Fibroblast of the aortic adventitia (primary cell): ENCODE measurements at places on chromosomes 11 and 22. TPM values are rescaled to one million over a fixed set of nuclear protein-coding genes. Genes with fewer than 3 reads are reported as not detected.

CCDC157 gene
- total RNA-seq, result 1.2 and 2.6 TPM in 2 replicates

RCOR2 gene
- 2.9 and 3.3 TPM in 2 replicates for total RNA-seq

RBMXL2 gene
- total RNA-seq, result not detected in 2 replicates

GAB4 gene
- not detected in 2 replicates for total RNA-seq

FAM227A gene
- 0.74 and 2.0 TPM in 2 replicates for total RNA-seq

SMIM35 gene
- total RNA-seq, result not detected in 2 replicates

C11orf16 gene
- not detected in 2 replicates for total RNA-seq

ARSA gene
- total RNA-seq, result 21.9 and 30.3 TPM in 2 replicates

- DNase-seq, result no peak
These were observed 54.5 kb downstream of the IGF2 start for GRCh38 chr11:2084721-2085120.

DNA sequence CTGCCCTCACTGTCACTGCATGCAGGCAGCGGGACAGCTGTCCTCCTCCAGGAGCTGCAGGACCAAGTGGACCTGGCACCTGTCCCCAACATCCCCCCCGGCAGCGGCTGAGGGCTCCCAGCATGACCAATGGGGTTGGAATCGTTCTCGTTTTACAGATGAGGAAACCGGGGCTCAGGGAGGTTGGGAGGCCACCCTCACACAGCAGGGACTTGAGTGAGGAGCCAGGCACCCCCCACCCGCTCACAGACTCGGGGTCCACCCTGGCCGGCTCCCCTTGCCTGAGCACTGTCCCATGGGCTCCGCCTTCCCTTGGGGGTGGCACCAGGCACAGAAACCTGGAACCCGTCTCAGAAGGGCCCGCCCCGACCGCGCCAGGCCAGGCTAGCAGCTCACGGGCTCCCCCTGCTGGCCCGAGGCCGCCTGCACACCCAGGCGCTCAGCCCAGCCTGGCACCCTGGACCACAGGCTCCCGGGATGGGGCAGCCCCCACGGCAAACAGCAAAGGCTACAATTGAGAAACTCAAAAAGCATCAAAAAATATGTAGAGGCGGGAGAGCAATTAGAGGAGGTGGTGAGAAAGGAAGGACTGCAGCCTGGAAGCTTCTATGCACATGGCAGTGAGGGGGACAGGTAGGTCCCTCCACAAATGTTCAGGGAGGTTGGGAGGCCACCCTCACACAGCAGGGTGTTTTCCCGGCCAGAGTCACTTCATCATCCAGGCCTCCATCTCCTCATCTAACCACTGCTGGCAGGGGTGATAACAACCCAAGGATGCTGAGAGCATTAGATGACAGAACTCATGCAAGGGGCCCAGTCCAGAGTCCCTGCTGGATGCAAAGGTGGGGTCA, 12.8 kb downstream of the MACROD1 start:
- peak; percentile 35 for DNase-seq

DNA sequence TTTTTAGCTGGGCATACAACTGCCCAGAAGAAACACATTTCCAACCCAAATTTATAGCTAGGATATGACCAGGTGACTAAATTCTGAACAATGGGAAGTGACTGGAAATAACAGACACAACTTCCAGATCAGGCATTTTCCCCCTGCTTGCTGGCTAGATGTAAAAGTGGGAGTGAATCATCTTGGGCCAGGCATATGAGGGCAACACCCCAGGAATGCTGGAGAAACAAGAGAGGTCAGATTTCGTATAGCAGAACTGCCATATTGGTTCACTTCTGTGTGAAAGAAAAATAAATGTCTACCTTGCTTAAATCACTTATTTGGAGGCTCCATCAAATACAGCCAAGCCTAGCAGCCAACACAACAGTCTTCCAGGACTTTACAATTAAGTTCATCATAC, 7.4 kb downstream of the ATL3 start:
- DNase-seq, result peak; percentile 78

GRCh38 chr11:16511116-16512114, 155.1 kb upstream of the SOX6 start:
- no peak for DNase-seq

DNA sequence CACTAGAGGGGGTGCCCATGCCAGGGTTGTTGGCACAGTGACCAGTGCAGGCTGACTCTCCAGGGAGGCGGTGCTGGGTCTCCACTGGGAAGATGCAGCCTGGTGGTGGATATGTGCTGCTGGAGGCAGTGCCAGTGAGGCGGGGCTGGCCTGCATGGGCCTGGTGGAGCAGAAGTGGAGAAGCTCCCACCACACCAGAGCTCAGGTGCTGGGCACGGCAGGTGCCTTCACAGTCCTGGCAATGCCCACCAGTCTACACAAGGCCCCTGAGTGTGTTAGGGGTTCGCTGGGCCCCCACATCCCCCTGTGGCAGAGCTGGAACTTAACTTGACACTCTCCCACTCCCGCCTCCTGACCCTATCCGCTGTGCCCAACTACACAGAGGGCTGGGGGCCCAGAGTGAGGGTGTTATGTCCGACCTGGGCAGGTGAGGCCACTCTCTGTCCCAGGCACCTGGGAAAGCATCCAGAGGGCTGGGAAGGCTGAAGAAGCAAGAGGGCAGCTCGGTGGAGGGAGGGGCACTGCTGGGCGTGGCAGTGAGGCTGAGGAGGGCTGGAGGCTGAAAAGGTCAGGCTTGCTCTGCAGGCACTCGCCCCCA, 102.4 kb upstream of the B3GAT1 start:
- DNase-seq, result no peak

GRCh38 chr11:11403763-11404725, 51.0 kb upstream of the CSNK2A3 start:
- peak; percentile 65 for DNase-seq

- DNase-seq, result no peak
These were observed 7.9 kb downstream of the GRAP2 start for GRCh38 chr22:39908737-39909136.

DNA sequence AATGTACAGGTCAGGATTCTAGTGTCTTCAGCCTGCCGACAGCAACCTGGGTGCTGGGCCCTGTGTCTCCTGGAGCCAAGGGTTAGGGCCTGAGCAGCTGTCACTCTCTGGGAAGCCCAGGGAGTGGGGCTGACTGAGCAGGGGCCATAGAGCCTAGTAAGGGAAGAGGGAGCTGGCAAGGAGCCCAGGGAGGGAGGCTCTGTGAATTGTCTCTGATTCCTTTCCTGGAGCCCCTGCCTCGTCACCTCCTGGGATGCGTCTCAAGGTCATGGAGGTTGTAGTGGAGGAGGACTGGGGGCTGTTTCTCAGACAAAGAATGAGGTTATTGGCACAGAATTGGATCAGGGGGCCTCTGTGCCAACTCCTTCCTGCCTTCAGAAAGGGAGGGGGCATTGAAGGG, 11.8 kb downstream of the SOX10 start:
- no peak for DNase-seq

- DNase-seq, result no peak
These were observed 503.2 kb downstream of the MN1 start for GRCh38 chr22:27298332-27298731.

GRCh38 chr22:37905534-37906363, at the start of gene MICALL1:
MICALL1 (plus strand) TSS chr22:37906297; CDS start chr22:37906423, 126 bp downstream.
- DNase-seq, result peak; percentile 56

- no peak for DNase-seq
These were observed 64.9 kb upstream of the PAX6 start for GRCh38 chr11:31875866-31876560.

DNA sequence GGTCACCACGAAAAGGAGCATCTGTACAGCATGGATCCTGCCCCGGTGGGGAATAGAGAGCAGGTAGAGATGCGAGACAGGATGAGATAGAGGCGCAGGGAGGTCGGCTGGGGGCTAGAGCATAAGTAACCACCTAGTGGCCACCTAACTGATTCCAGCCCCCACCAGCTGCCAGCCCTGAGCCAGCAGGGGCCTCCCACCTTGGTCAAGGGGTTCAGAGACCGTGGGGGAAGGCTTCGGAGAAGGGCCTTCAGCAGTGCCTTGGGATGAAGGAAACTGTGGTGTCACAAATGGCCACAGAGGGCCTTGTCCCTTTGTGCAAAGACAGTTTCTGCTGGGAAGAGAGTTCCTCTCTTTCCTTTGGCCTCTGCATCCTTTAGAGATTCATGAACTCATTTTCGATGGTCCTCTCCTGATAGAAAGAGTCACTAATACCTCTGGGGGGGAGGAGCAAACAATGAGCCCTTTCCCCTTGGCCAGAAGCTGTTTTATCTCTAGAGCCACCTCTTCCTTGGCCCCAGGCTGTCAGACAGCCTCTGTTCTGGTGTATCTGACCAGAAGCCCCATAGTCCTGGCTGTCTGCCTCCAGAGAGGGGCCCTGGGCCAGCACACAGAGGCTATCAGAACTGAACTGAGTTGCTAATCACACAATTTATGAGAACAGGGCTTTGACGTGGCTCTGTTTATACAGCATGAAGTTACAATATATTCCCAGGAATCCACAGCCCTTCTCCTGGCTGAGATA, 146.0 kb downstream of the PARVA start:
- DNase-seq, result no peak

DNA sequence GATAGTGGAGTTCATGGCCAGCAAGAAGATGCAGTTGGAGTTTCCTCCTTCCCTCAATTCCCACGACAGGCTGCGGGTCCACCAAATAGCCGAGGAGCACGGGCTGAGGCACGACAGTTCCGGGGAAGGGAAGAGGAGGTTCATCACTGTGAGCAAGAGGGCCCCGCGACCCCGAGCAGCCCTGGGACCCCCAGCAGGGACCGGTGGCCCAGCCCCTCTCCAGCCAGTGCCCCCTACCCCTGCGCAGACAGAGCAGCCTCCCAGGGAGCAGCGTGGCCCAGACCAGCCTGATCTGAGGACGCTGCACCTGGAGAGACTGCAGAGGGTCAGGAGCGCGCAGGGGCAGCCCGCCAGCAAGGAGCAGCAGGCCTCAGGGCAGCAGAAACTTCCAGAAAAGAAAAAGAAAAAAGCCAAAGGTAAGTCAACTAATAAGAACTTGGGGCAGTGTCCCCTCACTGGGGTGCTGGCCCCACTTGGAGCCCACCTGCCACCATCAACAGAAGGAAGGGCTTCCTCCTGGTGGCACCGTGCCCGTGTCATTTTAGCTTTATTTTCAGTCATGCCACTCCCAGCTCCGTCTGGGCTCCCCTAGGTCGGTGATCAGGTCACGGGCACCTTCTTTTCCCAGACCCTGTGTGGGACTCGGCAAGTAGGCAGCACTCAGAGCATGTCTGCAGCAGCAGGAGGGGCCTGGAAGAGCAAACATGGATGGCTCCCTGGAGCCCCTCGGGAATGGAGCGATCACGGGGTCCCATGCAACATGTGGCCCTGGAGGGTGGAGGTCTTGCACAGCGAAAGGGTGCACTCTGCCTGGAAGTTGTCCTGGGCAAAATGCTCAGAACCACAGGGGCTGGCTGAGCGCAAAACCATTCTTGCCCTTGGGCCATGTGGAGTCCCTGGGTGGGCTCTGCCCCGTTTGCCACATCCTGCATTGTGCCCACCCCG, 33.3 kb downstream of the IGHMBP2 start:
- DNase-seq, result no peak

DNA sequence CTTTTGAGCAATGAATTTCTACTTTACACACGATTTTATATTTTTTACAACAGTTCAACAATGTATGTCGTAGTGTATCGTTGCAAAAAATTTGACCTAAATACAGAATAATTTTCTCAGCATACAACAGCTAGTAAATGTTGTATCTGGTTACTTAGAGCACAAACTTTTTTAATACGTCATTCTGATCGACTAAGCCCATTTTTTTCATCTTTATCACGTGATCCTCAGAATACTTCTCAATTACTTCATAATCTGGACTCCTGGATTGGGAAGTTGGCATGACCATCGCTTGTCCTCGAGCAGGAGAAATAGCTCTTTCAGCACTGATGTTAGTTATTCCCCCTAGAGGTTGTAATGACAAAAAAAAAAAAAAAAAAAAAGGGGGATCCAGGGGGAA, 16.6 kb downstream of the OR51L1 start:
- no peak for DNase-seq

DNA sequence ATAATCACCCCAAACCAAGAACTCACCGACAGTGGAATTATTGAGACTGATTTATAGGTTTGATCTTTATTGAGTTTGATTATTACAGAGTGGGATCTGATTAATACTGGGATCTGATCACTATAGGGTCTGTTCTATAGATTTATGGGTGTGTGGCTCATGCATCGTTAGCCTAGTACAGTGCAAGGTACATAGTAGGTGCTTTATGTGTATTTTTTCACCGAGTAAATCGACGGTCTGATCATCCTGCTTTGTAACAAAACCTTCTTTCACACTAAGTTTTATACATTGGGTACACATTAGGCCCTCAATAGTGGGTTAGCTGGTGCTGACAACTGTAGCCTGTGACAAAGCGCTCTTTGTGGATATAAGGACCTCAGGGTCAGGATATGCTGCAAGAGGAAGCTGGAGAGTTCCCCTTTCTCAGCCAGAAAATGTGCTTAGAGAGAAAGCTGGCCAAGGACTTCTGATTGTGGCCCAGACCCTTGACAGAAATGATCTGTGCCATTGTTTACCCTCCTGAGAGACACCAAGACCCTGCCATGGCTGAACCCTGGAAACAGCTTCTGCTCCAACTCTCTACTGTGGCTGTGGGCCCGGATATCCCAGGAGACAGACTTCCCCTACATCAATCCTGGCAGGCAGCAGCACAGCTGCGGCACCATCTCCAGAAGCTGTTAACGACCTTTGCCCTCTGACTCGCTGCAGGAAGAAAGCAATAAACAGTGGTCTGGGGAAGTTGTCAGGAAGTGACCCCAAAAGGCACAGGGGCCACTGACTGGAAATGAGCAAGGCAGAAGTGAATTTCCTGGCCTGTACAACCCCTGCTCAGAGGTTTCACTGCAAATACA, 16.1 kb upstream of the TPP1 start:
- DNase-seq, result peak; percentile 36

- no peak for DNase-seq
These were observed 452.4 kb upstream of the DDI1 start for GRCh38 chr11:103584021-103584420.

GRCh38 chr11:27912916-27913315, 195.0 kb downstream of the KIF18A start:
- no peak for DNase-seq
